ENCODE measurements at places on chromosomes 6 and 20.
A peak's percentile ranks its signal among the peaks of the same experiment; 100 is the strongest.

DNA sequence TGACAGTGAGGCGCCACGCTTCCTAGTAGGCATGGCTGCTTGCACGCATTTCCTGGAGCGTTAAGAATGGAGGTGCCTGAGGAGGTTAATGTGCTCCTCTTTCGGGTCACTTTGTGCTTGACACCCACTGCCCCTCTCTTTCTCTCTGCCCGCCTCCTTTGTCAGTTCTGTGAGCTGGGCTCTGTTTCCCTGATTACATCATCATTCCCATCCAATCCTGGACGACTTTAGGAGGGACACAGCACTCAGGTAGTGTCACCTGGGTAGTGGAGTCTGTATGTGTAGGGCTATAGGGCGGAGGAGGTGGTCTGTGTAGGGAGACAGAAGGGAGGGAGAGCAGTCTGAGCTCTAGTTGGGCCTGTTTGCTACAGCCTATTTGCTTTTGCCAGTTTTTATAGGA, 136.8 kb downstream of the JARID2 start:
- no peak for DNase-seq

DNA sequence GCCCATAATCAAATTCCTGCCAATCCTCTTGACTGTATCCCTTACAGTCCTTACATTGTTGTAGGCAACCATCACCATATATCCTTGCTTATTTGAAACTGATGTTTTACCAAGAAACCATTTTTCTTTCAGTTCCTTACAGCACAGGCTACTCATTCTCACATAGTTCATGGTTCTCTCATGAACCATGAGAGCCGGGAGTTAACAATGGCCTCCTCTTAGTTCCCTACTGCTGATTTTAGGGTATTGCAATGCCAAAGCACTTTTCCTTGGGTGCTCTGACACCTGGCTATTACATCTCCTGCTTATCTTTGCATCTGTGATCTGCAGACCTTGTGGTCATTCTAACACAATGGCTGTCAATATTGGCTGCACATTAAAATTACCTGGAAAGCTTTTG, 133.4 kb downstream of the MYB start:
- no peak for DNase-seq

GRCh38 chr20:62507991-62508640, 32.3 kb upstream of the GATA5 start:
- DNase-seq: no peak

DNA sequence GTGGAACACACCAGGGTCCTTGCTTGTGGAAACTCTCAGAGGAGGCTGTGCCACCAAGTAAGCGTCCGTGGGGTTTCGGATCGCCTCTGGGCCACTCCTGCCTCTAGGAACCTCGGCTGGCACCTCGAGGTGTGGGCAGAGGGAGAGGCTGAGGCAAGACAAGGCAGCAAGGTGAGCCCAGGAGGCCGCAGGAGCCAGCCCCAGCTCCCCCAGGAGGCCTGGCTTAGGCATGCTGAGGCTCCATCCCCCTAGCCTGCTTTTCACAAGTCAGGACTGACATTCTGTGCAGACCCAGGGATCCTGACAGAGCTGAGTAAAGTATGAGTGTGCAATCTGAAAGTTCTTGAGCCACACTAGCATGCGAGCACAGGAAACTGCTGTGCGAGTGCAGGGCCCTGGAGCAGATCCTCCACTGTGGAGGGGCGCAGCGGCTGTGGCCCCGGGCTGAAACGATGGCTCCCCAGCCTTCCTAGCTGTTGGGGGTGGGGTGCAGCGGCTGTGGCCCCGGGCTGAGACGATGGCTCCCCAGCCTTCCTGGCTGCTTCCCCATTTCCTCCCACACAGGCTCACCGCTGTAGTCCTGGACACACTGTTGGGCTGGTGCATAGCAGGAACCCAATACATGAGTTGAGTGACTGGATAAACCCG, 75.2 kb upstream of the CD93 start:
- no peak for DNase-seq

DNA sequence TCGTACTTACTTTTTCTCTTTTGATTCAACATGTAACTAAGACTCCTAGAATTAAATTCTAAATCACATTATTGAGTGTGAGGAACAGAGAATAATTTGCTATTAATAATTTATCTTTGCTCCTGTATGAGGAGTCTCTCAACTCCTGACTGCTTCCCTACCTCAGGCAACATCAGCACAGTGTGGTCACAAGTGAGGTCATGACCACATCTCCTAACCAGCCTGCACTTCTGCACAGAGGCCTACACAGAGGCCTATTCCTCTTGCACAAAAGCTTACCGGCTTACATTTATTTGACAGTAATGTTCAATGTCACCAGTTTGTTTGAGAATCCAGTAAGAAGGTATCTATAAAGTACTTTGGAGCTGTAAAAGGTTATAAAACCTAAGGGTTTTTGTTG, 637.4 kb upstream of the MARCKS start:
- no peak for DNase-seq

DNA sequence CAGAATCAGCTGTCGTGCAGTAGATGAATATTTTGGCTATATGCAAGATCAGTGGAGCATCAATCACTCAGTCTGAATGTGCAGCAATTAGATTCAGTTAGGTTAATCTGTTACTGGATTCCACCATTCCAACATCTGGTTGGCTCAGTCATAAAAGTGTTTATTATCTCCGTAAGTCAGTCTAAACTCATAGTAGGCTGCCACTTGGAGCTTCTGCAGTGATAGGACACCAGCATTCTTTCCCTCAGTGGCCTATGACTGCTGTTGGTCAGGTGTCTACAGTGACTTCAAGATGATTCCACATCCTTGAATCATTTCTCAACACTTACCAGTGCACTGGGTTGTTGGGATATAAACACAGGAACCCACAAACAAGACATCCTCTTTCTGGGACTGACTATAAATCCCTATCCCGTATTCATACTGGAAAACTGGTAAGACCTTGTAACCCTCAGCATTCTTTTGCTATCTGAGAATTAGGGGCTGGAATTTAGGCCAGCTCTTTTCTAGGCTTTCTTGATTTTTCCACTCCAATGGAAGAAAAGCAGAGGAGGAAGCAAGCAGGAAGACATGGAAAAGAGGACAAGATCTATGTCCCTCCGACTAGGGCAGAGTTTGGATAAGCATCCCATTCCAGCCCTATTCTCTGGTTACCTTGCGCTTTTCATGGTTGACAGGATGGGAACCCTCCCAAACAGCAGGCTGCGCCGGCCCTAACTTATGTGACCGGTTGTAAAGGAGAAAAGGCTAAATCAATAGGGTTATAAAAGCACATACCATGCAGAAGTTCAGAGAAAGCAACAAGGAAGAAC, 919.6 kb downstream of the KIF16B start:
- no peak for DNase-seq

- DNase-seq: peak; percentile 98
Observed at GRCh38 chr20:62500237-62500864, 24.6 kb upstream of the GATA5 start.

GRCh38 chr20:53296451-53297153, 297.0 kb downstream of the ZNF217 start:
- no peak for DNase-seq

DNA sequence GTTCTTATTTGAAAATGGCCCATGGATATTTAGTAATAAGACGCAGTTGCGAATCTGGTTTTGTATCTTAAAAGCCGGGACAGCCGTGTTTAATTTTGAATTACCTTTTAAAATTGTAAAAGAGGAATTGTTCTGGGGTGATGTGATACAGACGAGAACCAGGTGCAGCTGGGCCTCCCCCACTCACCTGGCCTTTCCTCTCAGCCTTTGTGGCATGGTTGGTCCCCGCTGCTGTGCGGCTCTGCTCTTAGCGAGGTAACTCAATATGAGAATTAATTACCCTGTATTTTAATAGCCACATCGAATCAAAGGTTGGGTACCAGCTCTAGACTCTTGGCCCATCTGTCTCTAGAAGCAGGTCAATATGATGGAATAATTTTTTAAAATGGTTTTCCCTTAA, 56.5 kb upstream of the DACT2 start:
- DNase-seq: no peak
